Motor neuron (in vitro differentiated cells): ENCODE measurements at places on chromosomes 2 and 18. TPM values are rescaled to one million over a fixed set of nuclear protein-coding genes. Genes with fewer than 3 reads are reported as not detected.

Gene MAP3K20
- total RNA-seq = 3.2 and 3.4 TPM in 2 replicates

Gene IL1RN
- 1.1 and 1.3 TPM in 2 replicates for total RNA-seq

Gene PSD4
- 1.7 and 2.2 TPM in 2 replicates for total RNA-seq

Gene TACR1
- 1.6 and 2.1 TPM in 2 replicates for total RNA-seq

Gene CERKL
- total RNA-seq = 7.6 and 9.5 TPM in 2 replicates
